ENCODE measurements at places on chromosomes 6 and 20.
A peak's percentile ranks its signal among the peaks of the same experiment; 100 is the strongest.

GRCh38 chr6:167722634-167723309 is 103.9 kb upstream of the AFDN start:
- no peak for DNase-seq

DNA sequence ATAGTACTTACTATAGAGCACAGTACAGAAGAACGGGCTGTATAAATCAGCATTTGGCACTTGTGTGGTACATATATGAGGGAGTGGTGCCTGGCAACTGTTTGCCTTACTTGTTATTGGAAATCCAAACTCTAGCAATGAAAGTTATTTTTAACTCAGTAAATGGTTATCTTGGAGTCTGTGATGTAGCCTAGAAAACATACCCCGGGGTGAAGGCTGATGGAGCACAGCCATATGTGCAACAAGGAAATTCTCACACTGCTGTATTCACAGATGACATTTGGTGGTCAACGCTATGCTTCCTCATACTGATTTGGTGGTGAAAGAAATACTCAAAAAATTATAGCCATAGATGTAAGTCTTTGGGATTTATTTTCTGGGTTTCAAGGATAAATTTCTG is 807.5 kb upstream of the FLRT3 start:
- DNase-seq: no peak

DNA sequence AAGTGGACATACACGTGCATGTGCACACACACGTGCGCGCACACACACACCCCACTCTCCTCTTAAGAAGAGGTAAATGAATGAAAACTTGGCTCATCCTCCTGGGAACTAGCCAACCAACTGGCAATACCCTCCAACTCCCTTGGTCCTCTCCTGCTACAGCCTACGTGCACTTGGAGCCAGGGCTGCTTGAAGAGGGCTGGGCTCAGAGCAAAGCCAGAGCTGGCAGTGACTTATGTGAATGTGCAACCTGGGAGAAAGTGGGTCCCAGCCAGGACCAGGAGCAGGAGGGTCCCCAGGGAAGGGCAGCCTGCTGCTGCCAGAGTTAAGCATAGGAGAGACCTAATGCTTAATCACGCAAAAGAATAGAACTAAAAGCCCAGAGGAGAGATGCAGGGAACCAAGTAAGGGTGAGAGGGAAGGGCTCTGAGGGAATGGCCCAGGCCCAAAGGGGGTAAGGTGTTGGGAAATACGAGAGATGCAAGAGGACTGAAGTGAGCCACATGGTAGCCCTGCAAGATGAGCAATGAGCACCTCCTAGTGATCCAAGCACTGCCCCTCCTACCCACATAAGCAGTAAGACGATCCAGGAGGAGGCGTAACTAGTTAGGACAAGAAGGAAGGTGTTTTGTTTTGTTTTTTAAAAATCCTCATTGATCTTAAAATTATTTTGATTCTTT is 24.7 kb downstream of the TRAF3IP2 start:
- peak; percentile 34 for DNase-seq

DNA sequence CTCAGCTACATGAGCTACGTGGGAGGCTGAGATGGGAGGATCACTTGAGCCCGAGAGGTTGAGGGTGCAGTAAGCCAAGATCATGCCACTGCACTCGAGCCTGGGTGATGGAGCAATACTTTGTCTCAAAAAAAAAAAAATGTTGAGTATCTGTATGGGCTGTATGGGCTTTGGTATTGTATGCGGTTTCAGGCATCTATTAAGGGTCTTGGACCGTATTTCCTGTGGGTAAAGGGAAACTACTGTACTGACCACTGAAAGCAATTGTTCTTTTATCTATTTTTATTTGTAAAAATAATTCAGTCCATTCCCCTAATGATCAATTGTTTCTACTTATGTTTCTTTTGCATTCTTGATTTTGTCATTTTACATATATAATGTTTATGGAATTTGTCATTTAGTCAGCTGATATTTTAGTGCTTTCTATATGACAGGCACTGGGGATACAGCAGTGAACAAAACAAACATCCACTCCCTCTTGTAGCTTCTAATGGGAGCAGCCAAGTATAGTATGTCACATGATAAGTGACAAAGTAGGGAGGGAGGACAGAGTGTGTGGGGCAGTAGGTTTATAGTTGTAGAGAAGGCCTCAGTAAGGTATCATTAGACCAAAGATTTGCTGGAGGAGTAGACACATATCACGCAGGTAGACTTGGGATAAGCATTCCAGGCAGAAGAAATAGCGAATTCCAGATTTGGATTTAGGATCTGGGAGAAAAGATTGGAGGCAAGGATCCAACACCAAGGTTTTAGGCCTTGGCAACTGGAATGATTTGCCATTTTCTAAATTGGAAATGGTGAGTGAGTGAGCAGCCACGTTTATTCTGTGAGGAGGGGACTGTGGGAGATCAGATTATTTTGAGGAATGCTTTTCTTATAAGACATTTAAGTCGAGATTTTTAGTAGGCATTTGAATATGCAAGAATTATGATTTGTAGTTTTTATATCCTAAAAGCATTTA is 6.0 kb downstream of the PCMT1 start:
- DNase-seq: no peak

GRCh38 chr6:64012351-64013001 is 376.9 kb downstream of the PHF3 start:
- peak; percentile 61 for DNase-seq

DNA sequence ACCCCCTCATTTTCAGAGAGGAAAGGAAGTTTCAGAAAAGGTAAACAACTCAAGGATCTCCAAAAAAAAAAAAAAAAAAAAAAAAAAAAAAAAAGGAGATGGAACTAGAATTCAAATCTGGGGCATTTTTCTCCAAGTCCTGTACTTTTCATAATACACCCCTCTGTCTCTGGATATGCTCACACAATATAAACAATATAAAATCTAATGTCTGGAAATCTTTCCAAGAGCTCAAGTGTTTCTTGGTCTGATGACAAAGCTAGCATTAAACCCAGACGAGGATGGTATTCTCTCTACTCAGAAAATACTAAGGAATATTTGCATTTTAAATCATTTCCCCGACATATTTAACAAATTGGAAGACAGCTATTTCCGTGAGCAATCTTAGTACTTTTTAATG is 5.8 kb downstream of the GCM1 start:
- DNase-seq: no peak

DNA sequence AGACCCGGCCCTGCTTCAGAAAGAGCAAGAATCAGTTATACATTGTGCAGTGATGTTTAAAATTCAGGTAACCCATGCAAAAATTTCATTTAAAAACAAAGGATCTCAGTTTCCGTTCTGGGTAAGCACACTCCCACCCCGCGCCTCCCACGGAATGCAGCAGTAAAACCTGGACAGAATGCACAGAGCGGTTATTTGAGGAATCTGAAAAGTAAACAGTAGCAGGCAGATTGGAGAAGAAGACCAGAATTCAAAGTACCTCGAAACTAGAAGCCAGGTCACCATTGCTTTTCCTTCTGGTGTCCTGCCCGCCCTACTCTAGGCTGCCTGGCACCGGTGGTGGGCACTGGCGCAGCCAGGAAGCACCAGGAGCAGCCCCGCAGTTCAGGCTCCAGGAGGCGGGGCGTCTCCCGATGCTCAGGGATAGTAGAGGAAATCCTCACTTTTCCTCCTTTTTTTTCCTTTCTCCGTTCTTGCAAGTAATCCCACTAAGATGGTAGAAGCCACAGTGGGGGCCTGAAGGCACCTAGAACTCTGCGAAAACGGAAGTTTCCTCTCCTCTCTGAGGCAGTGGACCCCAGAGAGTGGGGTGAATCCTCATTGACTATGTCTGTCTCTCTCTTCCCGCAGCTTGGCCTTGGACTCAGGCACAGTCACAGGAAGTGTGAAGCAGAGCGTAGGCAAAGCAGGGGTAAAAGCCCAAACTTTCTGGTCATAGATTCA is 28.3 kb downstream of the METTL24 start:
- no peak for DNase-seq

DNA sequence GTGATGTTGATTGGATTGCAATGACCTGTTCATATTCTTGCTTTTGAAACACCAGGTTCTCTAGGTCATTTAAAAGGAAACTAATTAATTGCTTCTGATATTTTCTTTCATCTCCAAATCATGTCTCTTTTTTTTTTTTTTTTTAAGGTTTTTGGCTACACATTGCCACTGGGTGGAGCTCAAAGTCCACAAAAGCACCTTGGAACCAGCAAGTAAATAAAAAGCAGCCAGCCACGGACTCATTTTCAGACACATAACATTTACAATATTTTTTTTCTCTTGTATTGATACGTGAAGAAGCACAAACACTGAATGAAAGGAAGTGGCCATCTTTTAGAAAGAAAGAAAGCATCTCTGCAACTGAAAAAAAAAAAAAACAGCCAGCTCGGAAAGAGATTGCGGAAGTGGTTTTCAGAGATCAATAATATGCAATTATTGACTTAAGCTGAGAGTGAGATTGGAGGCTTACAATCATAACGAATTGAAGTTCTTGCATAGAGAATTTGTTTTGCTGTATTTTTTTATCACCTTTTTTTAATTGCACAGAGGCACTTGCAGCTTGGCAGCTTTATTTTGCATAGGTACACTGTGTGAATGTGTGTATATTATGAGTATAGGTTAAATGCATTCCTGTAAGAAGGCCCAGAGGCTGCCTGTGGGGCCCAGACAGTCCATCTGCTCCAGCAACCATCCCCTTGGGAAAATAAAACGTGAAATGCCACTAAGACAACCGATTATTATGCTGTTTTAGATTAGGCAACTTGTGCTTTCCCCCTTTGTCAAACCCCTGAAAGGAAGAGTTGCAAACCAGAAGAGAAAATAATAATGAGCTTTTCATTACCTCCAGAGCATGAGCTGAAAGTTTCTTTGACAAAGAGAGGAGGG is 28.2 kb downstream of the CGA start:
- DNase-seq: peak; percentile 27

DNA sequence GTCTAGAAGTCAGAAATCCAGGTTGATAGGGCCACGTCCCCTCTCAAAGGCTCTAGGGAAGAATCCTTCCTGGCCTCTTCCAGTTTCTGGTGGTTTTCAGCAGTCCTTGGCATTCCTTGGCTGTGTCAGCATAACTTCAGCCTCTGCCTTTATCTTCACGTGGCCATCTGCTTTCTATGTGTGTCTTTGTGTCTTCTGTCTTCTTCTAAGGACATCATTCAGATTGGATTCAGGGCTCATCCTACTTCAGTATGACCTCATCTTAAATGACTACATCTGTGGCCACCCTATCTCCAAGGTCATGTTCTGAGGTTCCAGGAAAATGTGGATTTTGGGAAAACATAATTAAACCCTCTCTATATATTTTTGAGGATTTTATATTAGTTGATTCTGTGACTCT is 23.0 kb downstream of the C6orf89 start:
- DNase-seq: no peak

DNA sequence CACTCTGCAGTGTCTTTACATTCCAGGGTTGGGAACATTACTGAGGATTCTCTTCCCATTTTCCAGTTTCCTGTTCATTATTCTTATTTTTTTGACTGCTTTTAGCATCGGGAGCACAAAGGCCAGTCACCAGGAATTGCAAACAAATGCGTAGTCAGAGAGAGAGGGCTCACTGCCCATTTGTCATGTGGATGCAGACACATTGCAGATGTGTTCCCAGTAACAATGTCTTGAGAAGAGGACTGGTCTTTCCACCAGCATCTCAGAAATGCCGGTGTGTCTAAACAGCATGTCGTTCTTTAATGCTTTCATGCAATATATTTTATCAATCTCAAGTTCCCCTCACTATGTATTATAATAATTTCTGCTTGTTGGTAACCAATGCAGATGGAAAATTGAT is 952 bp upstream of the TAAR6 start:
- no peak for DNase-seq

GRCh38 chr6:24599179-24599578 is 46.8 kb downstream of the KIAA0319 start:
- DNase-seq: no peak

DNA sequence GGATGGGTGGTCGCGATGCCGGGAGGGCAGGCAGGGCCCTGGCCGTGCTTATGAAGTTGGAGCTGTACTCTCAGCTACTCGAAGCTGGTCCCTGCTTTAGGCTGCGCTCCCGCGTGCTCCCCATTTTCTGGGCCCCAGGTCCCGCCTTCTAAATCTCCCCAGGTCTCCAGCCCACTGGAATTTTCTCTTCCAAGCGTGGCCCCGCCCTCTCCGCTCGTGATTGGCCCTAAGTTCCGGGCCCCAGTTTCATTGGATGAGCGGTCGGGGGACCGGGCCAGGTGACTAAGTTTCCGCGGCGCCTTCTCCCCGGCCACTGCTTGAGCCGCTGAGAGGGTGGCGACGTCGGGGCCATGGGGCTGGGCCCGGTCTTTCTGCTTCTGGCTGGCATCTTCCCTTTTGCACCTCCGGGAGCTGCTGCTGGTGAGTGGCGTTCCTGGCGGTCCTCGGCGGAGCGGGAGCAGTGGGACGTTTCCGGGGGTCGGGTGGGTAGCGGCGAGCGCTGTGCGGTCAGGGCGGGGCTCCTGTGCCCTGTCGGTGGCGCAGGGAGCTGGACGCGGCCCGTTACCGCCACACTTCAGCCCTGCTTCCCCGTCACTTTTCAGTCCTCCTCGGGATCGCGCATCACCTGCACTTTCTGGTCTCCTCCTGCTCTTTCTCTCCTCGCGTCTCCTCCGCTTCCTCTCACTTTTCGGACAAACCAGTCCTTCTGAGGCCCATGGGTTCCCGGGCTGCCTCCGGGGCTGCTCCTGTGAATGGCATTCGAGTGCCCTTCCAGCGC is at the start of gene MICA:
Gene MICA (plus strand): TSS at position 313 of the 778 bp plus-strand sequence. CDS start 38 bp downstream, at position 351.
- peak; percentile 69 for DNase-seq

- peak; percentile 34 for DNase-seq
These were observed 2.5 kb upstream of the HLA-DRA start for GRCh38 chr6:32436995-32437836.

- no peak for DNase-seq
These were observed 91.7 kb upstream of the HDDC2 start for GRCh38 chr6:125393449-125393858.

DNA sequence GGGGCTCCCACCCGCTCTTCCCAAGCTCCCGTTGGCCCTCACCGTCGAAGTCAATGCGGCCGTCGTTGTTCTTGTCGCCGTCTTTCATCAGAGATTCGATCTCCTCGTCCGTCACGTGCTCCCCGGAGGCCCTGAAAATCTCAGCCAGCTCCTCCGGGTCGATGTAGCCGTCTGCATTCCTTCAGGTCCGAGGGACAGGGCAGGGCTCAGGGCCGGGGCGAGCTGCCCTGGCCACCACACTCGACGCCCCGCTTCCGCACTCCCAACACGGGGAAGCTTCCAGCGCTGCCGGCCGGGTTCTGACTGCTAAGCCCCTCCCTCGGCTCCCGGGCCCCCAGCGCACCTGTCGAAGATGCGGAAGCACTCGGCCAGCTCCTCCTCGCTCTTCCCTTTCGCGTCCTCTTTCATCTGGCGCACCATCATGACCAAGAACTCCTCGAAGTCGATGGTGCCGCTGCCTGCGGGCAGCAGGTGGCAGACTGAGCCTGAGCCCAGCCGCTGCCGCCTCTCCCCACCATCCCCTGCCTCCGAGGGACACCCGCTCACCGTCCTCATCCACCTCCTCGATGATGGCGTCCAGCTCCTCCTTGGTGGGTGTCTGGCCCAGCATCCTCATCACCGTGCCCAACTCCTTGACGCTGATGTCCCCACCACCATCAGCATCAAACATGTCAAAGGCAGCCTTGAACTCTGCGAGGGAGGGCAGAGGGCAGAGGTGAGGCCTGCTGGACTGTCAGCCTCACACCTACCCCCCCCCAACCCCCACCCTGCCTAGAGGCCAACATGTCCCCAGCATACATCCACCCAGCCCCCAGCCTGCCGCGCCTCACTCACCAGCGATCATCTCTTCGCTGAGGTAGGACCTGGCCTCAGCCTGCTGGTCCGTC is 2.9 kb downstream of the TNNC2 start:
- no peak for DNase-seq

Measured in Kasumi-1 (cell line).